Activated CD4-positive, alpha-beta T cell treated with anti-CD3 and anti-CD28 coated beads, Interleukin-2, amount 50 U/mL, for 16 hours (primary cell): ENCODE measurements at places on chromosomes 4 and X.

GRCh38 chr4:5280828-5281227, 229.5 kb downstream of the STK32B start:
- peak; percentile 64 for DNase-seq

GRCh38 chr4:145939856-145940255, 1.2 kb upstream of the ZNF827 start:
- DNase-seq = no peak

- DNase-seq = no peak
Observed at GRCh38 chr4:19286924-19287323, 964.8 kb upstream of the SLIT2 start.

- no peak for DNase-seq
Observed at GRCh38 chrX:135340831-135341230, 31.6 kb downstream of the ETDC start.

- no peak for DNase-seq
Observed at GRCh38 chr4:187184508-187184907, 460.9 kb upstream of the FAT1 start.

DNA sequence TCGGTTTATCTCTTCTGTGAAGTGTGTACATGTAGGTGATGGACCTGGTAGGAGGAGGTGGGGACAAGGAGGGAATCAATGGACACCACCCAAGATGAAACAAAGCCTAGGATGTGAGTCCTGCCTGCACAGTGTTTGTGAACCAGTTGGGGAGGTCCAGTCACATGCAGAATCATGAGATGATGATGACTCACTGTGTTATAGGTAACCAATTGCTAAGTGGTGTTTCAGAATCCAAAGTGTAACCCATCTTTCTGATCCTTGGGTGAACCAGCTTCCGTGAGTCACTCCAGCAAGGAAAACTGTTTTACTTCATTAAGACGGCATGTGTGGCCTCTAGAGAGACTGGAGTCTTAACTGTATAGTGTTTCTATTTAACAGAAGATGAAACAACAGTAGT, 57.9 kb upstream of the HPF1 start:
- no peak for DNase-seq

GRCh38 chrX:1086444-1087409, 125.7 kb downstream of the CRLF2 start:
- DNase-seq = no peak

- DNase-seq = no peak
Observed at GRCh38 chr4:74999714-75000309, 66.9 kb downstream of the PARM1 start.

GRCh38 chr4:37837446-37837845, 11.0 kb downstream of the PGM2 start:
- DNase-seq = peak; percentile 20

DNA sequence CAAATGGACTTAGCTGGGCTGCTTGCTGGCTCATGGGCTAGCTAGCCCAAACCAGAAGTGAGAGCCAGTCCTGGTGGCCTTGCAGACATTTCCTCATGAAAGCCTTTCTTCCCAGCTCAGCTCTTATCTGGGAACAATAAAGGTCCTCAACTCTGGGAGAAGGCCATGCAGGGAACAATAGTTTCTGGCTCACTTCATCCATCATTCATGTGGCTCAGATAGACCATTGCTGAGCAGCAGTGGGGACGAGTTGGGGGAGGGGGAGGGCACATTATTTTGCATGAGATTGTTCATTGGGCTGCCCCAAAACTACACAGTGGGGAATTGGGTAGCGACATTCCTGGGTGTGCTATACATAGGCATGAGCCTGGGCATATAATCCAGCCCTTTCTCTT, 47.6 kb downstream of the NHSL2 start:
- no peak for DNase-seq

GRCh38 chr4:77187322-77187721, 30.3 kb downstream of the CCNG2 start:
- no peak for DNase-seq

- peak; percentile 18 for DNase-seq
Observed at GRCh38 chr4:169269916-169270809, 593 bp downstream of the SH3RF1 start.

GRCh38 chrX:73867144-73867543, 304.1 kb downstream of the CHIC1 start:
- no peak for DNase-seq

DNA sequence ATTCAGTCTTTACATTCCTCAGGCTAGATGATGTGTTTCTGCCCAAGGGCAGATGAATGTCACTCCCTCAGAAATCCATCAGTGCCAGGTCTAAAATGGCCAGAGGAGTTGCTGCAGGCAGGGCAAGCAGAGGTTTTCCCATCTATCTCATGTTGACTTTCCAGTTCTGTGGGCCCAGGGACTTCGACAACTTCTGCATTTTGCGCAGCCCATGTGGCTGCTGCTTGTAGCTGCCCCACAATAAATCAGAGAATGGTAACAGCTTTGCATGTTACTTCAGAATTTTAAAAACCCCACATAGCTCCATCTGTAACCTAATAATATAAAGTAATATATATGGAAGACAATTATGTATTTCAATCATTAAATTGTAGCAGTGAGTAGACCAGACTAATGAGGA, 1367.7 kb upstream of the AGA start:
- no peak for DNase-seq

DNA sequence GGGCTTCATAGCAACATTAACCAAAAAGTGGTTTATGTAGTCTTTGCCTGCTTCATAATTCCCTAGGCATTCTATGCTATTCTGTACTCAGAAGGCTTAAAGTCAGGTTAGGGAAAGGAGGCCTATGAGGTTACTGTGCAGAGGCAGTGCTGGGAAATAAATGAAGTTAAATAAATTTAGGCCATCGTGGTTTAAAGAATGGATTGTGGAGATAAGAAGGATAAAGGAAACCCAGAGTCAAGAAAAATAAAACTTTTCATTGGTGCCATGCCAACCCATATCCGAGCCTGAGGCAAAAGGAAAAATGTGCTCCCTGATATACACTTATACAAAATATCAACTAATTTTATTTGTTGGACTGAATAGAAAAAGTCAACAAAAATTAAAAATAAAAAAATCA, 70.2 kb downstream of the AR start:
- DNase-seq = no peak

GRCh38 chr4:39263895-39264294, 81.6 kb downstream of the WDR19 start:
- DNase-seq = no peak

DNA sequence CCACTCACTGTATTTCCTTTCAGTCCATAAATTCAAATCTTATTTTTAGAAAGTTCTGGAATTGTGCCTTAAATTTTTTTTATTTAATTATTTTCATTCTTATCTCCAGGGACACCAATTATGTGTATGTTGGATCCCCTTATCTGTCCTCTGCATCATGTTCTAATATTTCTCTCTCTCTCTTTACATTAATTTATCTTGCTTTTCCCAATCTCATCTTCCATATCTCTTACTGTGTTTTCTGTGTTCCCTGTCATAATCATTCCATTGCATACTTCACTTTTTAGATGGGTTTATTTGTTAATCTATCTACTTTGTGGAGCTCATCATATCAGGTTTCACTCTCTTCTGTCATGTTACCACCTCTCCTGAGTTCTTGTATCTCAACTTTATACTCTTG, 37.4 kb downstream of the PPP2R2C start:
- DNase-seq = no peak

GRCh38 chrX:70554523-70554922, 109.9 kb downstream of the DLG3 start:
- peak; percentile 3 for DNase-seq

GRCh38 chr4:127425851-127426250, 206.9 kb upstream of the INTU start:
- no peak for DNase-seq

GRCh38 chrX:48999030-48999429, 3.0 kb downstream of the GRIPAP1 start:
- DNase-seq = no peak

DNA sequence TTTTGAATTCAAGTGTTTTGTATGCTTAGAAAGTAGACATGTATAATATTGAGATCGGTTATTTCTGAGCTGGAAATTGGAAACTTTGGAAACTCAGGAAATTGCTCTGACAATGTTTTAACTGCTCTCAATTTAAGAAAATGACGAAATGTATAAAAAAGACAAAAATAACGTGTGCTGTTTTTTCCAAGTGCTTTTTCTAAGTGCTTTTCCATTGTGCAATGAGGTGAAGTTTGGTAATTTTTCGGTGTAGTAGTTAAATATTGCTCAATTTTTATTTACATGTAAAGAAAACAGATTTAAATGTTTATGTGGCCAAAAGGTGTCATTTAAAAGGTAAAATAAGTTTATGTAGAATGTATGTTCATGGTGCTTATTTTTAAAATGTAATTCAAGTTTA, 39.4 kb upstream of the RHOH start:
- no peak for DNase-seq

- no peak for DNase-seq
Observed at GRCh38 chrX:153547195-153547594, 29.8 kb downstream of the ATP2B3 start.

GRCh38 chrX:53950130-53950733, 94.0 kb downstream of the PHF8 start:
- no peak for DNase-seq

GRCh38 chr4:88910101-88910500, 146.9 kb downstream of the FAM13A start:
- no peak for DNase-seq

- DNase-seq = no peak
Observed at GRCh38 chrX:2719774-2720447, 28.8 kb downstream of the CD99 start.

DNA sequence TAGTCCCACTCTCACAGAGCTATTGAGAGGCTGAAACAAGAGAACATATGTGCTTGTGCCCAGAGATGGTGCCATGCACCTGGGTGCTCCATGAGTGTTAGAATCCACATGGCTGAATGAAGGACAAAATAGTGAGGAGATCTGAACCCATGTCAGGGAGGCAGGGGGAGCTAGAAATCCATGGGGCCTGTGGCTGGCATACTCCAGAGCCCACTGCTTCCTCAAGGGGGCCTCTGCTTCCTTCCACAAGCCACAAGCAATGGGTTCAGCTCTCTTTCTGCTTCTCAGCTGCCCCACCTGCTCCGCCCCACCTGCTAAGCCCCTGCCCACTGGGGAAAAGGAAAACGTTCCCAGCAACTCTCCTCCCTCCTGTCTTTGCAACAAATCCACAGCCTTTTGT, 46.1 kb downstream of the PJA1 start:
- no peak for DNase-seq

DNA sequence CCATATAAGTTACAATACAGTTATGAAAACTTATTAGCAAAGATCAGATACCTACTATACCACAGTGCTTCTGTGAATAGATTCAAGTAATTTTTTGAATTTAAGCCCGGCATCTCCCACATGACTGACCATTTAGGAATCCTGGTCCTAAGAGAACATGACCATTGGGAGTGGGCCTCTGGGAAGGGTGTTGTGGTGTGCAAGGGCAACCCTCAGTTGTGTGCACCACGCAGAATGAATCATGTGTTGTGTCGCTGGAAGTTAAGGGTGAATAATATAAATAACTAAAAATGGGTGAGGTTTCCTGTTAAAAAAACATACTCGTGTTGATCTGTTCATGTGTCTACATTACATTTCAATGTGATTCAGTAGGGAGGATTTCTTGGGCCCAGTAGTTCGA, 15.5 kb downstream of the CPE start:
- DNase-seq = no peak

- peak; percentile 8 for DNase-seq
Observed at GRCh38 chrX:56281789-56282188, 49.6 kb downstream of the KLF8 start.

GRCh38 chr4:104492183-104492771, 2.4 kb downstream of the CXXC4 start:
- no peak for DNase-seq

GRCh38 chr4:7808752-7809151, 130.9 kb downstream of the AFAP1 start:
- no peak for DNase-seq

DNA sequence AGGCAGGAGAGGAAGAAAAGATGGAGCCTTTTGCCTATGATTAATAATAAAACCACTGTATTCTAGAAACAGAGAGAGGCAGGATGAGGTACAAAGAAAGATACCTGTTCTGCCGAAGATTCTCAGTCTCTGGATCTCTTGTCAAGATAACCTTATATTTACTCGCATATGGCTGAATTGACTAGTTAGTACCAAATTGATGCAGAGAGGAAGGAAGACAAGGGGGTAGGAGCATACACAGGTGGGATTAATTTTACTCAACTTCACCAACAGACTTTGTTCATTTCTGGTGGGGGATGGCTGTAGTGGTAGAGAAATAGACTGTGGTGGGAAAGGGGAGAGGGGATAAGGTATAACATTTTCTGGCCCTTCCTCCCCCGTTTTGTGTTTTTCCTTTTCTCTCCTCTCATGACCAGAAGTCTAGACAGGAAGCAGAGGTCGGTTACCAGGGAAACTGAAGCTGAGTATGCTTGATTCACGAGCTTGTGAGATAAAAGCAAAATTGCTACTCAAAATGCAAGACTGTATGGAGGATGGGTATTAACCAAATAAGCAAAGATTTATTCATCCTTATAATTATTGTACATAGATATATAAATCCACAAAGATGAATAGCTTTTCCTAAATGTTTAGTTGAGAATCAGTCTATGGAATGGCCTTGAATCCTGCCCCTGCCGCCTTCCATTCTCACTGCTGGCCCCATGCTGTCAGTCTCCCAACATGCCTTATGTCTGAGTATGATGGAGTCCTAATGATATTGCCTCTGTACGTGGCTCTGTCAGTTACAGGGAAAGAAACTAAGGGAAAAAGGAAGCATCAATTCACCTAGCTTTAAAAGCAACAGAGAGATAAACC, 17.8 kb upstream of the PAGE2B start:
- no peak for DNase-seq

DNA sequence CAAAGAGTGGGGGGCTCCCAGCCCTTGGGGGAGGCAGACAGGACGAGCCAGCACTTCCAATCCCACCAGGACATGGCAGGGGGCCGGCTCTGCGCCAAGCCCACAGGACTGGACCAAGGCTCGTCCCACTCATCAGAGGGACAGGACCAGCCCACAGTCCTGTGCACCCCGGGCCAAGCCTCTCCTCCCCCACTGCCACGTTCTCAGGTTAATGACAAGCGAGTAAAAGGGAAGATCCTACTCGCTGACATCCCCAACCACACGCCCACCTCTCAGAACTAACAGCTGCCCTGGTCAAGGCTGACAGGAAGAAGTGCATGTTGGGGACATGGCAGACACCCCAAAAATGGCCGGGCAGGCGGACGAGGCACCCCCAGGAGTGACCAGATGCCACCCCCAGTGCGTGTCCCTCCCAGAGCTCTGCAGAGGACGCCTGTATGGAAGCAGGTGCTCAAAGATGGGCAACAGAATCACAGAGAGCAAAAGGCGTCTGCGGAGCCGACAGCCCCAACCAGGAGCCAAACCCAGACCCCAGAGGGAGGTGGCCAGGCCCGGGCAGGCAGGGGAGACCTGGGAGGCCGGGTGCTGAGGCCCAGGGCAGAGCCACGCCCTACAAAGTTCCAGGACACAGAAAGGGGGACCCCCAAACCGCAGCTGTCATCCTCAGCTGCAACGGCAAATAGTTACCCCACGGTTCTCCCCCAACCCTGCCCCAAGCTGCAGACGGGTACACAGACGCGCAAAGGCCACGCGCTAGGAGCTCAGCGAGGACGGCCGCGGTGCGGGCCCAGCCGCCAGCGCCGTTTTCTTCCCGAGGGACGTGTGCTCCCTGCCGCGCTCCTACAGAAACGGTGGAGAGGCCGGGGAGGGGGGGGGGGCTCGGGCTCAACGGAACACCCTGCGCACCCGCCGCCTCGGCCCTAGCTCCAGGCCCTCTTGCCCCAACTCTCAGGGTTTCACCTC, 1.7 kb downstream of the CTBP1 start:
- peak; percentile 24 for DNase-seq
